ENCODE measurements at places on chromosomes 1 and 21.

- no peak for DNase-seq
These were observed 4.9 kb upstream of the MIIP start for GRCh38 chr1:12014141-12014991.

GRCh38 chr1:109498161-109498801 is 4.4 kb downstream of the CYB561D1 start:
- DNase-seq: no peak

DNA sequence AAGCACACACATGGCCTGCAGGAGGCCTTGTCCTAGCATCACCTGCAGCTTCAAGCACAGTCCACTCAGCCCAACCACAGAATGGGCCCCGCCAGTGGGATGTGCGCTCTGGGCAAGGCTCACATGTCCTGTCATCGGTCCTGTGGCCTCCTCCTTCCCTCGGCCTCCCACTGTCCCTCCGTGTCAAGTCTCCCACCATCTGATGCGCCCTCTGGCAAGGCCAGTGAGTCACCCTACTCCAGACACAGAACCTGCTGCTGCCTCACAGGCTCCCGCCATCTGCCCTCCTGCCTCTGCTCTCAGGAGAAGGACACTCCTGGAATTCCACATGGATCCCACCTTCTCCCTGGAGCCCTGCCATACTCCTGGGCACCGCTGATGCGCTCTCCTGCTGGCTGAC is 14.2 kb downstream of the KCNAB2 start:
- DNase-seq: no peak

DNA sequence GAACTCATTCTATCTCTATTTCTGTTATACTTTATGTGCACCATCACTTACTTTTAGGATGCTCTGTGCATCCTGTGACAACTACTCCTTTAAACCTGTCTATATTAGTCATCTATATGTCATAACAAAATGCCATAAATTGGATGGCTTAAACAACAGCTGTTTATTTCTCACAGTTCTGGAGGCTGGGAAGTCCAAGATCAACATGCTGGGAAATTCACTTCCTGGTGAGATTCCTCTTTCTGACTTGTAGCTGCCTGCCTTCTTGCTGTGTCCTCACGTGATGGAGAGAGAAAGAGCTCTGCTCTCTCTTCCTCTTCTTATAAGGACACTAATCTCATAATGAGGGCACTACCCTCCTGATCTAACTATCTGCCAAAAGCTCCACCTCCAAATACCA is 62.3 kb upstream of the RCOR3 start:
- no peak for DNase-seq

- DNase-seq: no peak
These were observed 65.7 kb downstream of the MAP3K21 start for GRCh38 chr1:233393084-233393840.

DNA sequence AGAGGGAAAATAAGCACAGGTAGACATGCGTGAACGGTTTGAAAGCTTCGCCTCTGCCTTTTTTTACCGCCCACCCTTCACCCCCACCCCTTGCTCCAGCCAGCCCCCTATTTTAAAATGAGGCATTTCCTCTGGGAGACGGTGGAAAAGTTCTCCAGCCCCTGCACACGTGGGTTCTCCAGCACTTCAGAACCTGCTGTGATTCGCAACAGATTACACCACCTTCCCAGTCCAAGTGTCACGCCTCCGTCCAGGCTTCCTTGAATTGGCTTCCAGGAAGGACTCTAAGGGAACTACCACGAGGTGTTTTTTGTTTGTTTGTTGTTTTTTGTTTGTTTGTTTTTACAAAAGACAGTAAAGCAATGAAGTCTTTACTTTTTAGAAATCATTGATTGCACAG is 2.6 kb downstream of the LRRC7 start:
- no peak for DNase-seq

- no peak for DNase-seq
These were observed 554.6 kb upstream of the NCAM2 start for GRCh38 chr21:20443558-20444155.

DNA sequence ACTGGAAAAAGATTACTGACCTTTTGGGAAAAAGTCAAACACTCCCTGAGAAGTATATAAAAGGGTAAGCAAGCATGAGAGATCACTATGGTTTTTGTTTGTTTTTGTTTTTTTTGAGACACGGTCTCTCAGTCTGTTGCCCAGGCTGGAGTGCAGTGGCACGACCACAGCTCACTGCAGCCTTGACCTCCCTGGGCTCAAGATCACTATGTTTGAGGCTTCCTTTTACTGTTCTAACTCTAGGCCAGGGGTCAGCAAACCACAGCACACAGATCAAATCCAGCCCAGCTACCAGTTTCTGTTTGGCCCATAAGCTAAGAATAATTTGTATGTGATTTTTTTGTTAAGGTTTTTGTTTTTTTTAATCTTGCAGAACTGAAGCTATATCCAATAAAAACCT is 25.7 kb downstream of the PSMB4 start:
- DNase-seq: no peak

- no peak for DNase-seq
These were observed 200.6 kb downstream of the RGS7 start for GRCh38 chr1:241156231-241156965.

GRCh38 chr21:45306832-45307571 is 19.3 kb upstream of the POFUT2 start:
- DNase-seq: no peak

GRCh38 chr1:59742526-59742925 is 72.2 kb upstream of the HOOK1 start:
- DNase-seq: no peak

GRCh38 chr21:15000081-15000480 is 64.7 kb downstream of the NRIP1 start:
- no peak for DNase-seq
